ENCODE measurements at places on chromosomes 5 and 9.

DNA sequence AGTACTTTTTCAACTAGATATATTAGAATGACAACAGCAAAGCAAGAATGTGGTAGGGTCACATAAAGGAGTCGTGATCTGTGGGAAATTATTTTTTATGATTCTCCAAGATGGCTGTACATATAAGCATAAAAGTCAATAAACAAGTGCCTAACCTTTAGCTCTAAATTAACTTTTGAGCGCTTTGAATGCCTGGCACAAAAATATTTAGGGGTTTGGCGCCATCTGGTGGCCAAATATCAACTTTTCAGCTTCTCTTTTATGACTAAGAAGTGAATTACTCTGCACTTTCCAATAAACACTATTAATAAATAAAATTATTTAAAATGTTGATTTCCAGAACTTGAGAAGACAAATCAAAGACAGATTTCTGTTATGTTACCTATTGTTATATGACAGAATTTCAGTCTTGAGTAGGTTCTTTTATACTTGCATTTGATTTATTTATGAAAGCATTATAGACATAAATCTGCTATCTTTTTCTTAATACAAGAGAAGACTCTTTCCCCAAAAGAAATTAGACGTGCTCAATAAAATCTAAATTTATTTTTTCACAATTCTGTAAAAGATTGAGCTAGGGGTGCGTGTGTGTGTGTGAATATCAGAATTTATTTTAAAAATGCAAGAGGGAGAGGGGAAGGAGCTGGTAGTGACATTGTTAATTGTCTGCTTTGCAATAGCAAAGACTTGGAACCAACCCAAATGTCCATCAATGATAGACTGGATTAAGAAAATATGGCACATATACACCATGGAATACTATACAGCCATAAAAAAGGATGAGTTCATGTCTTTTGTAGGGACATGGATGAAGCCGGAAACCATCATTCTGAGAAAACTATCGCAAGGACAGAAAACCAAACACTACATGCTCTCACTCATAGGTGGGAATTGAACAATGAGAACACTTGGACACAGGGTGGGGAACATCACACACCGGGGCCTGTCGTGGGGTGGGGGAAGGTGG, 36.7 kb upstream of the ARRDC3 start:
- DNase-seq, result peak; percentile 77

DNA sequence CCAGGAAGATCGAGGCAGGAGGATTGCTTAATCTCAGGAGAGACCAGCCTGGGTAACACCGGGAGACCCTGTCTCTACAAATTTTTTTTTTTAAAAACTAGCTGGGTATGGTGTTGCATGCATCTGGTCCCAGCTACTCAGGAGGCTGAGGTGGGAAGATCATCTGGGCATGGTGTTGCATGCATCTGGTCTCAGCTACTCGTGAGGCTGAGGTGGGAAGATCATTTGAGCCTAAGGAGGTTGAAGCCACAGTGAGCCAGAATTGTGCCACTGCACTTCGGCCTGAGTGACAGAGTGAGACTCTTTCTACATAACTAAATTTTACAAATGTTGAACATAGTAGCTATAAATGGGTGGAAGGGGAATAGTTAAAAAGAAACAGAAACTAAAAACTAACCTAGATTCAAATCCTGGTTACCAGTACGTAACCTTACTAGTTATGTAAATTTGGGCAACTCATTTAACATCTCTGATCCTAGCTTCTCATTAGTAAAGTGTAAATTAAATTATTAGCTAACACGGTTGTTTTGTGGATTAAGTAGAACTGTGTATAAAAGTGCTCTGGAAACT, 41.7 kb downstream of the TMEM161B start:
- no peak for DNase-seq

DNA sequence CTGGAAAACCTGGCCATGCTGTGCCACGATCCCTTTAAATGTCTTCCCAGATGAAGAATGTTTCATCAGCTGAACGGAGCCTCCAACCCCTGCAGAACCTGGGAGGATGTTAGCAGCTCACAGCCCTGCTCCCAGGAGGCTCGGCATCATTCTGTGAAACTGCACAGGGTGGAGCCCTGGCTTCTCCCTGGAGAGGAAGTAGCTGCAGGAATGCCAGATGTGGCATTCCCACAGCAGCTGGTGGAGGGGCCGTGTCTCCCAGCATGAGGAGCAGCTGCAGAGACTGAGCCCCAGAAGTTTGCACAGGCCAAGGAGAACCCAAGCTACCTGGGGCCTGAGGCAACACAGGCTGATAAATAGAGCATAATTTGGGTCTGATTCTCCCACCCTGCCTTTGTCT, 165.8 kb upstream of the MAP3K1 start:
- DNase-seq, result no peak

- no peak for DNase-seq
Observed at GRCh38 chr9:133257465-133257956, 17.5 kb downstream of the ABO start.

- no peak for DNase-seq
Observed at GRCh38 chr9:91117959-91118703, 243.6 kb downstream of the AUH start.

All from CD4-positive, alpha-beta T cell treated with Interleukin-21 for 1 hour (primary cell).